Left cardiac atrium (tissue), 4 donors: ENCODE measurements at places on chromosomes 11 and 22. TPM values are rescaled to one million over a fixed set of nuclear protein-coding genes. Genes with fewer than 3 reads are reported as not detected.

Gene SYT12
- 0.18 TPM for total RNA-seq

Gene NPTXR
- 30.8 TPM for total RNA-seq

- DNase-seq = no peak
Observed at GRCh38 chr11:23789938-23790371, 706.9 kb upstream of the LUZP2 start.

GRCh38 chr22:50490531-50491308 lies 4.1 kb downstream of the MIOX start:
- DNase-seq = no peak

GRCh38 chr11:94457118-94458029 lies 36.3 kb downstream of the MRE11 start:
- DNase-seq = no peak
